ENCODE measurements at places on chromosomes 11 and 22.

DNA sequence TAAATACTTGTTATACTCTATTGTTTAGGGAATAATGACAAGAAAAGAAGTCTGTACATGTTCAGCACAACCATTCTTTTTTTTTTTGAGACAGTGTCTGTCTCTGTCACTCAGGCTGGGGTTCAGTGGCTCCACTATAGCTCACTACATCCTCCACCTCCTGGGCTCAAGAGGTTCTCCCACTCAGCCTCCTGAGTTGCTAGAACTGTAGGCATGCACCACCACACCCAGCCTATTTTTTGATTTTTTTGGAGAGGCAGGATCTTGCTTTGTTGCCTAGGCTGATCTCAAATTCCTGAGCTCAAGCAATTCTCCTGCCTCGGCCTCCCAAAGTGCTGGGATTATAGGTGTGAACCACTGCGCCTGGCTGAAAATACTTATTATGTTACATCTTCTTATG is 250.0 kb downstream of the MIAT start:
- no peak for DNase-seq

DNA sequence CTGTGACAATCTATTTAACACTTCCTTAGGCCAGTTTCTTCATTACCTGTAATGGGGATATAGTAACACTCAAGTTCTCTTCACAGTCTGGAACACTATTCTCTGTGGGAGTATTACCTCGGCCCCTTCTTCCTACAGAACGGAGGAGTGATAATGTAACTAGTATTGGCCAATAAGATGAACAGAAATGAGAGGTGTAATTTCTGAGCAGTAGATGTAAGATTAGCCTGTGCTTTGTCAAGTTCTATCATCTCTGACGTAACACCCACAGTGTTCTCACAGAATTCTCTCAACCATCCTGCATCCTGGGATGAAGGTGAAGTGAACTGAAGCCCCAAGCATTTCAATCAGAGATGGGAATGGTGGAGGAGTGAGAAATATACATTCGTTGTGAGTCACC is 65.2 kb upstream of the TOP3B start:
- DNase-seq = no peak

GRCh38 chr11:46436113-46436512 is 44.5 kb upstream of the CHRM4 start:
- DNase-seq = no peak

DNA sequence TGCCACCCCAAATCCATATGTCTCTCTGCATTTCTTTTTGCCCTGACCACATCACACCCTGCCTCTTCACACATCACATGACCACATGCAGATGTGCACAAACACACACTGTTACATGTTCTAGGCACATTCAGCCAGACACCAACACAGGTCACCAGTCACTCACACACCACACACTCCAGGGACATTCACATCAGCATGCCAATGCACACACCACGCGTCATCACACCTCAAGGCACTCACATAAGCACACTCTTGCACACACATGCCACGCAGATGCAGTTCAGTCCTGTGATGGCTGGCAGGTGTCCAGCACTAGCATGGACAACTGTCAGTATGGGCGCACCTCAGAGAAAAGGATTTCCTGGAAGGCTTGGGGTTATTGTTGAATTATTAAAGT is 77.0 kb upstream of the MYOD1 start:
- no peak for DNase-seq

- no peak for DNase-seq
These were observed 11.3 kb upstream of the C11orf96 start for GRCh38 chr11:43930868-43931716.

DNA sequence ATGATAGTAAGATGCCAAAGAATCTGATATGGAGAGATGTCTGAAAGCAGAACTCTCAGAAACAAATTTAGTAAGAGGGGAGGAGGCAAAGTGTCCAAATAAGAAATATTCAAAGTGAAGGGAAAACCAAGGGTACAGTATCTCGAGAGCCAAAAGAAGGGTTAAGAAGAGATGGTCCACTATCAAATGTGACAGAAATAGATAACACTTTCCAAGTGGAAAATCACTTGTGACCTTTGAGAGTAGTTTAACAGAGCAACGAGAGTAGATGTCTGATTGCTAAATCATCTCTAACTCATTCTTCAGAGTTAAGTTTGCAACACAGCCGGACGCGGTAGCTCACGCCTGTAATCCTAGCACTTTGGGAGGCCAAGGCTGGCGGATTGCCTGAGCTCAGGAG is 4.3 kb upstream of the BUD13 start:
- no peak for DNase-seq
